ENCODE measurements at places on chromosomes 13 and 19. TPM values are rescaled to one million over a fixed set of nuclear protein-coding genes. Genes with fewer than 3 reads are reported as not detected.

KATNAL1 gene
- polyA plus RNA-seq: 10.1 TPM

GRCh38 chr13:35699825-35700510 lies 223.5 kb upstream of the MAB21L1 start:
- no peak for DNase-seq

GRCh38 chr13:113837560-113838355 lies 26.1 kb downstream of the GAS6 start:
- peak; percentile 98 for DNase-seq

DNA sequence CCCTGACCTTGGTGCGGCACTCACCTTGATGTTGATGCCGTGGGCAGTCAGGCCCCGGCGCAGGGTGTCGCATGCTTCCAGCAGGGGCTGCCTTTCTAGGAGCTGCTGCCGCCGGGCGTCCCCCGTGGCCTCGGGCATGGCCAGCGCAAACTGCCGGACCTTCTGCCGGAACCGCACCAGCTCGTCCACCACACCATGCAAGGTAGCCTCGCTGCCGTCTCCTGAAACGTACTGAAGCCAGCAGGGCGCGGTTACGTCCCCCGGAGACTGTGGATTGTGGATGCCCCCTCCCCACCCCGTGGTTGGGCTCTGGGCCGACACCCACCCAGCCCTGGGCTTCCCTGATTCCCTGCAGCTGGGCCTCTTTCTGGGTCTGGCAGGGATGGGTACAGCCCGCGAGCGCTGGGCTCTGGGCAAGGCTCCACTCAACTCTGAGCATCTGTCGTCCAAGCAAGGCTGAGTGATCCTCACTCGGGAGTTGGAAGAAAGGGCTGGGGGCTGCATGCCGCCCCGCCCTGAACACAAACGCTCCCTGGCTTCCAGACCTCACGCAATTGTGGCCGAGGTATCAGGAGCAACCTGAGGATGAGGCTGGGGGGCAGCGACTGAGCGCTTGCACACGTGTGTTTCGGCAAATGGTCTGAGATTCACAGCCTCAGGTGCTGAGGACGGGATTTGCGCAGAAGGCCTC lies 27.1 kb downstream of the NAXD start:
- no peak for DNase-seq

GRCh38 chr13:78299832-78300623 lies 303.3 kb downstream of the POU4F1 start:
- no peak for DNase-seq
